ENCODE measurements at places on chromosomes 16 and 17. TPM values are rescaled to one million over a fixed set of nuclear protein-coding genes. Genes with fewer than 3 reads are reported as not detected.

DNA sequence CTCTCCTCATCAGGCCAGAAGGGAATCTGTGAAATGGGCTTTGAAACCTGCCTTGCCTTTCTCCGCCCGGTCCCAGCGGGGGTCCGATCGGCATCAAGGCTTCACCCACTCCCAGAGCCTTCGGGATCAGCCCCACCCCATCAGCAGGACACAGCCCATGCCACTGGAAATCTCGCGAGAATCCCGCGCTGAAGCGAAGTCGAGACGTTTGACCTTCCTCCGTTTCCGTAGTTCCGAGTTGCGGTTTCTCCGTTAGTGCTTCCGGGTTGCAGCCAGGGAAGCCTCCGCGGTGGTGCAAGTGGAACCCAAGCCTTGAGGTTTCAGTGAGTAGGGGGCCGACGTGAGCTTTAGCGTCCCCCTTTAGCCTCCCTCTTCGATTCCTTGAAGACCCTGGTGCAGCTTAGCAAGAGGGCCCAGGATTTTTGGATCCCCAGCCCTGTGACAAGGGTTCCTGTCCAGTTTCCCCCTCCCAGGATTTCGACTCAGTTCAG lies at the start of gene COASY:
COASY (plus strand) TSS at position 252 of the 491 bp plus-strand sequence. CDS start 475 bp downstream, outside the sequence.
- peak; percentile 98 for DNase-seq

DNA sequence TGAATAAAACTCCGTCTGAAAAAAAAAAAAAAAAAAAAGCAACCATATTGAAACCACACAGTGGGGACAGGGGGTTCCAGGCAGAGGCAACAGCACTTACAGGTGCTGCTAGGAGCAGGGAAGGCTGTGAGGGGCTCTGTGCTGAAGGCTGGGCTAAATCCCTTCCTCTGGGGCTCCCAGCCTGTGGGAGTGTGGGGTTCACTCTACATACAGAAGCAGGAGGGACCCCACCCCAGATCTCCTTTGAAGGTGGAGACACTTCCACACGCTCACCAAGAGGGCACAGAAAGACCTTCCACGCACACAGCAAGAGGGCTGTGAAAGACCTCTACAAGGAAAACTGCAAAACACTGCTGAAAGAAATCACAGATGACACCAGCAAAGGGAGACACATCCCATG lies 53.9 kb downstream of the USP22 start:
- no peak for DNase-seq

DNA sequence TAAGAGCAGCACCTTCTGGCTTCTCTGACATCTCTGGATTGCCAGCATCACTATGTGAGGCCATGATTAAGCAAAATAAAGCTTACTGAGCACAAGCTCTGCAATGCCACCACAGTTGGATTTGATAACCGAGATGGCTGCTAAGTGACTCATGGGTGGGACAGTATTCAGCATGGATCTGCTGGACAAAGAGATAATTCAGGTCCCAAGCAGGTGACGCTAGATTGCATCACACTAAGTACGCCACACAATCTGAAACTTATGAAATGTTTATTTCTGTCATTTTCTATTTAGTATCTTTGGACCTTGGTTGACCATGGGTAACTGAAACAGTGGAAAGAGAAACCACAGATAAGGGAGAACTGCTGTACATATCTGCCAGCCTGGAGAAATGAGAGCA lies 27.4 kb downstream of the CDRT15 start:
- DNase-seq, result no peak

DNA sequence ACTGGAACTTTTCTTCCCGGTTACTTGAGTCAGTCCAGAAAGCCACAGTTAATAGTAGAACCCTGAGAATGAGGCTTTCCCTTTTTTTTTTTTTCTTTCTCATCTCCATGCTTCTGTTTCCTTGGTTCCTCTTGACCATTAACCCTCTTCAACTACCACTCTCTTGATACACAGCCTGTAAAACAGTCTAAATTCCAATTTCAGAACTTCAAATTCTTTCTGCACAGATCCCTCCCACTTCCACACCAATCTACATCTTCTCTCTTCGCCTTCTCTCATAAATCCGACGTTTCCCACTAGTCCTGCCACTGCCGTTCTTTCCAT lies 588 bp downstream of the METTL16 start:
- DNase-seq, result peak; percentile 13

DNA sequence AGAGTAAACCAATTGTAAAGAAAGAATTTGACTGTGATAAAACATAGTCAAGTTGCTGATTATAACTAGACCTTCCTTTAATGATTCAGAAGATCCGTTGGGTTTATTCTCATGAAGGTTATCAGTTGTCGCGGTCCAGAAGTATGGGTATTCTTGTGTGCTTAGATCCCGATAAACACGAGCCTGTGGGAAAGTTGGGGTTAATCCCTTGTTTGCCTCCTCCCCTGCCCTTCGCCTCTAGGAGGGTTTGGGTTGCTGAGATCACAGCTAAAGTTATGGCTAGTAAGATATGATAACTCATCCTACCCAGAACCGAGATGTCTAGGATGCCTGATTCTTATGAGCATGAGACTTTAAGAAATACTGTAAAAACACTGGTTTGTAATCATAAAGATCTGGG lies 66.8 kb downstream of the GPRC5B start:
- no peak for DNase-seq

DNA sequence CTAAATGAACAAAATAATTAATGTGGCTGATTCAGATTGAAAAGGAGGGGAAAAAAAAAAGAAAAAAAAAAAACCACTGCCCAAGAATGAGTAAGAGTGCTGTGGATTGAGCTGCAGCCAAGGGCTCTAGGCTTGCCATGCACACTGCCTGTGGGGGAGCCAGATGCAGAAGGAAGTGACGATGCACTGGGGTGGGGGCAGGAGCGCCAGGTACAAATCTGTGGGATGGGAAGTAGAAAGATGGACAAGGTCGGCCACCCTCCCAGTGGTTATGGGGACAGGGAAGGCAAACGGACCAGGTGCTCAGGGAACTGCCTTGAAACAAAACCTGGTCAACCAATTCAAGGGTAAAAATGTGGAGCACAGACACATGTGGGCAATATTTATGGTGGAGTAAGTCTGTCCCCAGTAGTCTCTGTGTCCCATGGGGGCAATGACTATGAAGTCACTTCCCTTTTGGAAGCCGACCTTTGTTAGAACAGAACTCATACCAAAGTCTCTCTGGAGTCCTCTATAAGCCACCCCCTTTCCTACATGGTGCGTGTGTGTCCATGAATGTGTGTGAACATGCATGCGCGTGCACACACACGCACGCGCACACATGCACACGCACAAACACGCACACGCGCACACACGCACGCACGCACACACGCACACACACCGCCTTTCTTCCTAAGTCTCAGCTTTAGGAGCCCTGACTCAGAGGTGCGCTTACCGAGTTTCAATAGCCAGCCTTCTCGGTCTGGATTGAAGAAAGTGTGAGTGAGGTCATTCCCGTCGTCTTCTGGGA lies 84.3 kb downstream of the CYTH1 start:
- peak; percentile 12 for DNase-seq

The TBX6 gene
- under 0.01 TPM for total RNA-seq

The SYT17 gene
- total RNA-seq, result 4.4 TPM

All from lung microvascular endothelial cell (primary cell).